D721Med (cell line): ENCODE measurements at places on chromosomes 3 and 15.

DNA sequence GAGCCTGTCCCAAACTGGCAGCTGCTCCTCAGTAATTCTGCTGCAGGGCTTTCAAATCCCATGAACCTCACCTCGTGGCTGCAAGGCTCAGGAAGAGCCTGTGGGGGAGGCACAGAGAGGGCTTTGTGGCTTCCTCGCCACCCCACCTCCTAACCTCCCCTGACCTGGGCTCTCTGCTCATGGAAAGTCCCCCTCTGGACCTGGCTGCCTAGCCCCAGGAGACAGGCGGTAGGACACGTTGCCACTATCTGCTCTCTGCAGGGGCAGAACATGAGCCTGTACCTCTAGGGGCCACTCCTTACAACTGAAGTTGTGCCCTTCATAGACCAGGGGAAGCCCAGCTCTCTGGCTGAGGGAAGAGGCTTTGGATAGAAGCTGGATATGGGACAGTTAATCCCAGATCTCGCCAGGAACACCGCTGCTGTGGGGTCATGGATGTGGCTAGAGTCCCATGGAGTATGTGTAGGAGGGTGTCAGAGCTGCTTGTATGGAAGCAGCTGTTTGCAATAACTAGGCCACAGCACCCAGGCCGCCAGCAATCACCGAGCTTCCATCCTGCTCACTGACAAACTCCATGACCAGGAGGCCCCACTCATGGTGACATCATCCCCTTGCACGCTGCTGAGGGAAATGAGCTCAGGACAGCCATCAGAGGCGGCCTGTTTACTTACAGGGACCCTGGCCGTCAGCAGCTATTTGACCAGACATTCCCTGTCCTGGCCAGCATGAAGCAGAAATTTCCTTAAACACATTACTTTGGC lies 34.0 kb upstream of the CILP start:
- no peak for DNase-seq

DNA sequence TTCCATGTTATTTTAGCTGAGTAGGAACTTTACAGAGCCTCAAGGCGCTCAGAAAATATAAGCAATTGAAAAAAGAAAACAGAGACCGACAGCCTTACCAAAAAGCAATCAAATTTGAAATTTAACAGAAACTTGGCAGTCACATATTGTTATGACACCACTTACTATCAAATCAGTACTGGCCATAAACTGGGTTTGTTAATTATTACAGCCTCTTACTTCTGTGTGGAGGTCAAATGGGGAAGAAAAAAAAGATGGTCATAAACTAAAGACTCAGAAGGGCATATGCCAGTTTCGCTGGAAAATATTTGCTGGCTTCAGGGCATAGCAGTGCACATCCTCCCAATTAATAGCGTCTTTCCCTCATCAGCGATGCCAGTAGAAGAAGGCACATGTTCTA lies 45.5 kb upstream of the SUCLG2 start:
- no peak for DNase-seq

DNA sequence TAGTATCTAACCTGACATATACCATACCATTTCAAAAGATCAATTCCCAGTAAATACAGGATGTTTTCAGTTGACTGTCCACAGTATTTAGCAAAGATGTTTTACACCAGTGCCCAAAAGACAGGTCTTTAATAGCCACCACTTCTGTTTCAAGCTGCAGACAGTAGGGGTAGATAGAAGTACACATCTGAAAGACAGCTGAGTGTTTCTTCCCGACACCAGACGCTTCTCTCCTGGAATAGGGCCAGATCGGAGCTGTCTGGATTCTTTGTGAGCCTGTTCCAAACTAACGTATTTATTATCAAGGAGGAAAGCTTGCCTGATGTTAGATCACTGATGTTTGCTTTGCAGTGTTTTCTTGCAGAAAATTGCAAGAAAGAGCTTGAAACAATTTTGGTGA lies 136.1 kb upstream of the RBMS3 start:
- DNase-seq, result no peak

GRCh38 chr3:1139071-1139470 lies 46.2 kb downstream of the CNTN6 start:
- no peak for DNase-seq

DNA sequence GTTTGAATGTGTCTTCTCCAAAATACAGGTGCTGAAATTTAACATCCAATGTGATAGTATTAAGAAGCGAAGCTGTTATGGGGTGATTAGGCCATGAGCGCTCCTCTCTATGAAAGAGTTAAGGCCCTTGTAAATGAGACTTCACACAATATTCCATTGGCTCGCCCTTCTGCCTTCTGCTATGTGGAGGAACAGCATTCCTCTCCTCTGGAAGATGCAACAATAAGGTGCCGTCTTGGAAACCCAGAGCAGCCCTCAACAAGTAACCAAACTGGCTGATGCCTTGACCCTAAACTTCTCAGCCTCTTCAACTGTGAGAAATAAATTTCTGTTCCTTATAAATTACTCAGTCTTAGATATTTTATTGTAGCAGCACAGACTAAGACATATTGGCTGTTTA lies 874.6 kb downstream of the ROBO1 start:
- DNase-seq, result no peak

DNA sequence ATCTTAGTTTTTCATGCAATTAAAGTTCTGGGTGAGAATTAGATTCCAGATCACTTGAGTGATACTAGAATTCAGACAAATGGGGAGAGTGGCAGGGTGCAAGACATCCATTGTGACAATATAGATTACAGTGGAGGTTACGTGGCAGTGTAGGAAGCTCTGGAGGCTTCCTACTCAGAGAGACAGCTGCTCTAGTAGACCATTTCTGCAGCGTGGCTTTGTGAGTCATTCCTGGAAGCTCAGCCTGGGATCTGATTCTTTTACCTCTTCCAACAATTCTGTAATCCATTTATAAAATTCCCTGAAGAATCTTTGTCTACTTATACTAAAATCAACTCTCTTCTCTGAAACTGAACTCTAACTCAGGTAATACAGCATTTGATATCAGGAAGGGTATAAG lies 90.4 kb upstream of the ASB14 start:
- DNase-seq, result no peak

- no peak for DNase-seq
Observed at GRCh38 chr3:179837374-179837773, 184.5 kb downstream of the USP13 start.

GRCh38 chr3:37072892-37073291 lies 79.6 kb downstream of the MLH1 start:
- no peak for DNase-seq

GRCh38 chr15:82914396-82914795 lies 38.1 kb downstream of the HOMER2 start:
- no peak for DNase-seq

DNA sequence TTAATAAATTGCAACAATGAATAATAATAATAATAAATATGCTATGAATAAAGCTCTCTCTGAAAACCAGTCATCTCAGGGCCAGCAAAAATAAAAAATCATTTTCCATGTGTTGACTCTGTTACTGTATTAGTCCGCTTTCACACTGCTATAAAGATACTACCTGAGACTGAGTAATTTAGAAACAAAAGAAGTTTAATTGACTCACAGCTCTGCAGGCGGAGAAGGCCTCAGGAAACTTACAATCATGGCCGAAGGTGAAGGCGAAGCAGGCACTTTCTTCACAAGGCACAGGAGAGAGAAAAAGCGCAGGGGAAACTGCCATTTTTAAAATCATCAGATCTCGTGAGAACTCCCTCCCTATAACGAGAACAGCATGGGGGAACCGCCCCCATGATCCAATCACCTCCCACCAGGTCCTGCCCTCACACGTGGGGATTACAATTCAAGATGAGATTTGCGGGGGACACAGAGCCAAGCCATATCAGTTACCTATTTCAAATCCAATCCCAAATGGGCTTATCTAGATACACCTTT lies 224.1 kb downstream of the IGSF11 start:
- no peak for DNase-seq

- DNase-seq, result no peak
Observed at GRCh38 chr3:1540686-1541085, 447.9 kb downstream of the CNTN6 start.

- no peak for DNase-seq
Observed at GRCh38 chr15:65653801-65654521, 32.2 kb downstream of the SLC24A1 start.

- DNase-seq, result no peak
Observed at GRCh38 chr3:8503461-8503860, 1.8 kb downstream of the LMCD1 start.

- DNase-seq, result no peak
Observed at GRCh38 chr3:23217872-23218554, 14.9 kb downstream of the UBE2E2 start.

- no peak for DNase-seq
Observed at GRCh38 chr15:64836023-64836536, 5.6 kb upstream of the PLEKHO2 start.

DNA sequence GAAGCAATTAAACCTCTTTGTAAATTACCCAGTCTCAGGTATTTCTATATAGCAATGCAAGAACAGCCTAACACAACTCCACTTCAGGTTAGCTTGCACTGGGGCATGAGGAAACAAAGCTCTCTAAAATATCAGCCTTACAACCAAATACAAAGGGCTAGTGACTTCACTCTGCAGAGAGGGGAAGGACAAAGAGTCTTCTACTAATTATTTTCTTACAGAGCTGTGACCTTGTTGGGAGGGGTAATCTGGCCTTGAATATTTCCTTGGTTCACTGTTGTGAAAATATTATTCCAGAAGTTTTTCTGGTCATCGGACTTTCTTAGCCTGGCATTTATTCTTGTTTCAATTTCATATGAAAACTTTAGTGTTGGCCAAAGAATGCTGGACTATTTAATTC lies 334.4 kb upstream of the CTNNB1 start:
- no peak for DNase-seq

- no peak for DNase-seq
Observed at GRCh38 chr3:72821161-72821781, 27.0 kb downstream of the SHQ1 start.

GRCh38 chr15:69118089-69118488 lies 42.3 kb upstream of the GLCE start:
- DNase-seq, result no peak

GRCh38 chr3:125206934-125207333 lies 5.6 kb downstream of the SLC12A8 start:
- no peak for DNase-seq

DNA sequence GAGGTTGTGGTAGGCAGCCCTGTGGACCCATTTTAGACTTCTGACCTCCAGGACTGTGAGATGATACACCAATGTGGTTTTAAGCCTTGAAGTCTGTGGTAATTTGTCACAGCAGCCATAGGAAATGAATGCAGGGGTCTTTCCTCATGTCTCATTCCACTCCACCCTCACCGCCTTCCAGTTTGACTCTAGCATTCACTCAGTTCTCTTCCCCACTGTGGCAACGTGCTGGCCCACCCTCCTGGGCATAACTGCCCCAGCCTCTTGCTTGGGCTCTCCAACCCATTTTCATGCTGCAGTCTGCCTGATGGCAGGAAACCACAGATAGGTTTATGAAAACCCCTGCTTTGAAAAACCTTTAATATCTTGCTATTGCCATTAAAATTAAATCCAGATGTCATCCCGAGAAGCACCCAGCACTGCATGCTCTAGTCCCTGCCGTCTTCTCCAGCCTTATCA lies 7.3 kb upstream of the TRNT1 start:
- no peak for DNase-seq

- no peak for DNase-seq
Observed at GRCh38 chr3:154086286-154086685, 34.9 kb upstream of the ARHGEF26 start.

- no peak for DNase-seq
Observed at GRCh38 chr3:53921296-53921695, 29.6 kb upstream of the SELENOK start.

- DNase-seq, result no peak
Observed at GRCh38 chr15:98951493-98952320, 55.9 kb downstream of the PGPEP1L start.

DNA sequence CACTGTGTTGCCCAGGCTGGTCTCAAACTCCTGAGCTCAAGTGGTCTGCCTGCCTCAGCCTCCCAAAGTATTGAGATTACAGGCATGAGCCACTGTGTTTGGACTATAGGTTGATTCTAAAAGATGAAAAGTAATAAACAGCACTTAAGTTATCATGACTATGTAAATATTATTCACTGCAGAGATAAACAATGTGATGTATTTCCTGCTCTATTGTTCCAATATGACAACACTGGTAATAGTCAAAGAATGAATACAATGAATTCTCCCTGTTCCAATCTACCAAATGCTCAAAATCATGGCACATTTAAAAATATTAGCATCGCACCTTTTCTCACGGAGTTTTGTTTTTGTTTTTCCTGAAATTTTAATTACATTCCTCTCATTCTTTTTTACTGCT lies 36.8 kb upstream of the TBL1XR1 start:
- no peak for DNase-seq

- DNase-seq, result no peak
Observed at GRCh38 chr3:182241766-182242488, 530.2 kb downstream of the SOX2 start.

DNA sequence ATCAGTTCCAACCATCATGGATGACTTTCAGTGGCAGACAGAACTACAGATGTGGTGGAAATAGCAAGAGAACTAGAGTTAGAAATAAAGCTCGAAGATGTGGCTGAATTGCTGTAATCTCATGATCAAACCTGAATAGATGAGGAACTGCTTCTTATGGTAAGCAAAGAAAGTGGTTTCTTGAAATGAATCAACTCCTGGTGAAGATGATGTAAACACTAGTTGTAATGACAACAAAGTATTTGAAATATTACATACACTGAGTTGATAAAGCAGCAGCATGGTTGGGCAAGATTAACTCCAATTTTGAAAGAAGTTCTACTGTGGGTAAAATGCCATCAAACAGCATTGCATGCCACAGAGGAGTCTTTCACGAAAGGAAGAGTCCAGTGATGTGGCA lies 131.7 kb upstream of the FAM3D start:
- no peak for DNase-seq

- DNase-seq, result no peak
Observed at GRCh38 chr3:33023176-33024136, 72.0 kb downstream of the CCR4 start.

DNA sequence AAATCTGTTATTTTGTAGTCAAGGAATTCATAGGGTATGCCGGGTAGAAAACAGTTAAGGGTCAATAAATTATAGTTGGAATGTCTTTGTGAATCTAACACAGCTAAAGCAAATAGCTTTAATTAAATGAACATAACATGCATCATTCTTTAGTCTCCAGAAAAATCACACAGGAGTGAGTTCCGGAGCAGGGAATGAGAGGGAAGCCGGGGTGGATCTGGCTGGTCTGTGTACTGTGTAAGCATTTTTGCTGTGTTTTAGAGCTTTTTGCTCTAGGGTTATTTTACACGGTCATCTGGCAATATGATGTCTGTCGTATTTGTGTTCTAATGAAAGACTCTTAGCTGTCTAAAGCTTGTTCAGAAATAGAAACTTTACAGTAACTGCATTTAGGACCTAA lies 57.5 kb downstream of the MED12L start:
- no peak for DNase-seq
